Kidney (tissue), 22 donors: ENCODE measurements at places on chromosomes 6 and 20. TPM values are rescaled to one million over a fixed set of nuclear protein-coding genes. Genes with fewer than 3 reads are reported as not detected.

GRCh38 chr6:110325197-110325596 is 33.0 kb downstream of the METTL24 start:
- no peak for DNase-seq
- no peak overlapping the region for H3K27ac ChIP-seq
- H3K4me3 ChIP-seq: no peak overlapping the region
- H3K27me3 ChIP-seq: no peaks in the 10 kb centered on the region
- peaks cover 30% of the 10 kb centered on the region for H3K4me1 ChIP-seq
- no peaks in the 10 kb centered on the region for H3K36me3 ChIP-seq

DNA sequence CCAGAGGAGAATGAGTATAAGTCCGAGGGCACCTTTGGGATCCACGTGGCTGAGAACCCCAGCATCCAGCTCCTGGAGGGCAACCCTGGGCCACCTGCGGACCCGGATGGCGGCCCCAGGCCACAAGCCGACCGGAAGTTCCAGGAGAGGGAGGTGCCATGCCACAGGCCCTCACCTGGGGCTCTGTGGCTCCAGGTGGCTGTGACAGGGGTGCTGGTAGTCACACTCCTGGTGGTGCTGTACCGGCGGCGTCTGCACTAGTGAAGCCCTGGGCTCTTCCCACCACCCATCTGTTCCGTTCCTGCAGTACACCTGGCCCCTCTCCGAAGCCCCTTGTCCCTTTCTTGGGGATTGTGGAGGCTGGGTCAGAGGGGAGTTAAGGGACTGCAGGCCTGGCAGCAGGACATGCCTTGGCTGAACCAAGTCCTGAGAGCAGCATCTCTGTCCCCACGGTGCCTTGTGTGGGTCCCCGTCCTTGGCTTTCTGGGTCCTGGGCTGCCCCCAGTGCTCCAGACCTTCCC is 19.3 kb downstream of the MAVS start:
- no peaks in the 10 kb centered on the region for H3K27me3 ChIP-seq
- no peak overlapping the region for H3K27ac ChIP-seq
- peaks cover 50% of the 10 kb centered on the region for H3K36me3 ChIP-seq
- no peaks in the 10 kb centered on the region for H3K4me1 ChIP-seq

- no peak for DNase-seq
- H3K27me3 ChIP-seq: no peaks in the 10 kb centered on the region
- H3K36me3 ChIP-seq: no peaks in the 10 kb centered on the region
- no peak overlapping the region for H3K4me3 ChIP-seq
These were observed 3.1 kb downstream of the LY6G6D start for GRCh38 chr6:31718265-31718664.

DNA sequence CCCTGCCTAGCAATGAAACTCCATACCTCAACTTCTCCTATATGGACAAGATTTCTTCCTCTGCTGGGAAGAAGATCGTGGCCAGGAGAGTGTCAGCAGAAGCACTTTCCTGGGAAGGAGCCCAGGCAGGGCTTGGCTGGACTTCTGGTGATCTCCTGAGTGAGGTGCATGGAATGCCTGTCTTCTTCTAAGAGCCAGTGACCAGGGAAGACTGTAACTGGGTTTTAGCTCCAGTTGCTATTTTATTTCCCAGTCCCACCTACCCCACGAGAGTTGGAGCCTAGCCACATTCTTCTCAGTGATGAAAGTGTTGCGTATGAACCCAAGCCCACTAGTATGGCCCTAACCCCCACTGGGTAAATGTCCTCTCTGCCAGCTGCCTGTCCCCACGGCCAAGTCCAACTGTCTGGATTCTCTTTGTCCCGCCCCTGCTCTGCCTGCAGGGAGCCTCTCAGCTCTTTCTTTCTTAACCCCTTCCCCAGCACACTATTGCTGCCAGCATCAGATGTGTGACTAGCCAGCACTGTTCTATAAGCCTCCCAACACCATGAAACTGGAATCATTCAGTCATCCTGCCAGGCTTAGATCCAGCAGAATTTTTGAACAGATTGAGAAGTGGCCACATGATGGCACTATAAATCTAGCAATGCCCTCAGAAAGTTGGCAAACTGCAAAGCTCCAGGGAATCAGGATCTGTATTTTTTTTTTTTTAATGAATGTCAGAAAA is 69.8 kb upstream of the FAM184A start:
- H3K4me3 ChIP-seq: no peak overlapping the region
- no peaks in the 10 kb centered on the region for H3K4me1 ChIP-seq
- H3K27ac ChIP-seq: no peak overlapping the region
- no peaks in the 10 kb centered on the region for H3K36me3 ChIP-seq
- DNase-seq: peak; percentile 81
- no peaks in the 10 kb centered on the region for H3K27me3 ChIP-seq

- no peak overlapping the region for H3K4me3 ChIP-seq
- no peaks in the 10 kb centered on the region for H3K4me1 ChIP-seq
- DNase-seq: no peak
- H3K36me3 ChIP-seq: no peaks in the 10 kb centered on the region
- H3K27ac ChIP-seq: no peak overlapping the region
- H3K27me3 ChIP-seq: no peaks in the 10 kb centered on the region
These were observed 439.4 kb downstream of the PHF3 start for GRCh38 chr6:64074981-64075380.

DNA sequence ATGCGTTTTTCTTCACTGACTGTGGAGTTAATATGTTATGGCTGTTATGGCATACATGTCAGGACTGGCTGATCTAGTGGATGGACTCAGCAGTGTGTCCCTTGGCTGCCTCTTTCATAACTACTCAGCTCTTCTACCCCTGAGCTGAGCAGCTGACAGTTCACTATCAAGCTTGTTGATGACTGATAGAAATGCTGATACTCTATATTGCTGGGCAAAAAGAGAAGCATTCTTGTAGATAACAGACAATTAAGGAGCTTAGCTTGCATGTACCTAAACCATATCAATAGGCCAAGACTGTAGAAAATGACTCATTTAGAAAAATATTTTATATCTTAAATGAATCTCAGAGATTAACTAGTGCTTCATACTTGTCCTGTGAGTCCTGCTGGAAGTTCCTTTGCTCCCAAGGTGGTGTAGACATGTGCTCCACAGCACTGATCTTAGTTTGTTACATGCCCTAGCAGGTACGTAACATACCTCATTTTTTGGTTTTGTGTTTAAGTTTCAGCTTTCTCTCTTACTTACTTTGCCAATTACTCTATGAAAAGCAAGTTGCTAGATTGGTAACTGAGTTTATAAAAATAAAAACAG is 236.9 kb downstream of the GMDS start:
- no peak overlapping the region for H3K27ac ChIP-seq
- no peaks in the 10 kb centered on the region for H3K36me3 ChIP-seq
- no peaks in the 10 kb centered on the region for H3K4me1 ChIP-seq
- H3K27me3 ChIP-seq: no peaks in the 10 kb centered on the region
- no peak for DNase-seq

- no peak for DNase-seq
- H3K27ac ChIP-seq: no peak overlapping the region
- no peak overlapping the region for H3K4me3 ChIP-seq
- no peaks in the 10 kb centered on the region for H3K4me1 ChIP-seq
- H3K27me3 ChIP-seq: no peaks in the 10 kb centered on the region
These were observed 46.3 kb downstream of the CYP39A1 start for GRCh38 chr6:46606338-46606737.

- no peaks in the 10 kb centered on the region for H3K4me1 ChIP-seq
- no peak for DNase-seq
- H3K36me3 ChIP-seq: no peaks in the 10 kb centered on the region
- H3K27me3 ChIP-seq: no peaks in the 10 kb centered on the region
- H3K4me3 ChIP-seq: no peak overlapping the region
These were observed 146.5 kb upstream of the TOP1 start for GRCh38 chr20:40882152-40882551.

GRCh38 chr20:63885264-63886053 is 9.5 kb upstream of the DNAJC5 start:
- no peak overlapping the region for H3K27ac ChIP-seq
- H3K4me1 ChIP-seq: no peaks in the 10 kb centered on the region
- peaks cover 29% of the 10 kb centered on the region for H3K36me3 ChIP-seq
- no peak for DNase-seq

DNA sequence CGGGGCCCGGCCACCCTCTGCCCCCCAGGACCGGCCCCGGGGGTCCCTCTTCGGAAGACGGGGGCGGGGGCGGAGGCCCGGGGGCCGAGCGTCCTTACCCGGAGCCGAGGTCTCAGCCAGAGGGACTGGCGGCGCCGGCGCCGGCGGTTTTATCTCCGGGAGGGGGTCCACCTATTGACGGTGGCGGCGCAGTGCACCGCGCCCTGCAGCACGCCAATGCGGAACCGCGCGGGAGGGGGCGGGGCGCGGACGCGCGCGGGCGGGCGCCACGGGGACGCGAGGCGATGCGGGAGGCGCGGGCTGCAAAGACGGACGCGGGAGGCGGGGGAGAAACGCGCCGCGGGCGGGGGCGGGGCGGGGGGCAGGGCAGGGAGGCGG is at the start of gene EEF1A2:
EEF1A2 (minus strand) TSS at position 124 of the 378 bp plus-strand sequence. CDS start 1,320 bp downstream, outside the sequence.
- H3K27me3 ChIP-seq: peaks cover 2% of the 10 kb centered on the region
- no peaks in the 10 kb centered on the region for H3K4me1 ChIP-seq
- H3K4me3 ChIP-seq: no peak within 1 kb of the TSS
- no peaks in the 10 kb centered on the region for H3K36me3 ChIP-seq
- DNase-seq: no peak

DNA sequence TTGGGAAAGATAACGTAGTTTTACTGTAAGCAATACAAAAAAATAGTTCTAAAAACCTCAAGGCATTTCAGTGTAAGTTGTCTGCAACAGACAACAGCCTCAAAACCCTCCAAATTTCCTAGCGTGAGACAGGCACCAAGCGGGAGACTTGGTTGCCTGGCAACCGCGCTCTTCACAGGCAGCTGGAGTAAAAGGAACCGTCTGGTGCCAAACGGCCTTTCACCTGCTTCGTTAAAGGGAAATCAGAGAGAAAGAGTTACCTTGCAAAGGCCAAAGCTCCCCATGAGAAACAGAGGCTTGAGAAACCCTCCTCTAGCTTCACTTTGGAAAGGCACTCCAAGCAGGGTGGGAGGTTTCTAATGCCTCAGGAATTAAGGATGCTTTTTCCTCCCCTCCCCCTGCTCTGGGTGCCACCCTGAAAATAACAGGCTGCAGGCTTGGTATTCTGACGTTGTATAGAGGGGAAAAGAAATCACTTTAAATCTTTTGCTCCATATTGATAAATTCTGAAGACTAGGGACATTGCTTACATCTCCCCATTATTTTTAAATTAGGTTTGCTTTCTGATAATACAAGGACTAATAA is 129.7 kb upstream of the UFL1 start:
- H3K4me3 ChIP-seq: no peak overlapping the region
- H3K36me3 ChIP-seq: no peaks in the 10 kb centered on the region
- no peaks in the 10 kb centered on the region for H3K4me1 ChIP-seq

DNA sequence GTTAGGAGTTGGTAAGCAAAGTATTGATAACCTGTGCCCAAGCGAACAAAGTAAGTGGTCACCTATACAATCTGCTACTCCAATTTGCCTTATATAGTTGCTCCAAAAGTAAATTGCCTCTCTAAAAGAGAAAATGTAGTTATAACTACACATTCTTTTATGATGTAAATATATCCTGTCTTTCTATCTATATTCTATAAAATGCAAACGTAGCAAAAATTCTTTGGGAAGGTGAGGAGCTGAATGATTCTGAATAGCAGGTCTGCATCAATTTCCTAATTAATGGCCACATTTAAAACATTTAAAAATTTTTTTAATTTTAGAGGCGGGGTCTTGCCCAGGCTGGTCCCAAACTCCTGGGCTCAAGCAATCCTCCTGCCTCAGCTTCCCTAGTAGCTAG is 64.2 kb upstream of the ASIP start:
- H3K4me1 ChIP-seq: no peaks in the 10 kb centered on the region
- H3K36me3 ChIP-seq: no peaks in the 10 kb centered on the region
- H3K27me3 ChIP-seq: no peaks in the 10 kb centered on the region
- H3K4me3 ChIP-seq: no peak overlapping the region
- H3K27ac ChIP-seq: no peak overlapping the region
- no peak for DNase-seq

- H3K27me3 ChIP-seq: no peaks in the 10 kb centered on the region
- no peaks in the 10 kb centered on the region for H3K4me1 ChIP-seq
- H3K27ac ChIP-seq: no peak overlapping the region
- no peak for DNase-seq
- no peaks in the 10 kb centered on the region for H3K36me3 ChIP-seq
These were observed 404.1 kb downstream of the LMBRD1 start for GRCh38 chr6:69392745-69393144.

GRCh38 chr20:44264287-44264686 is 17.2 kb downstream of the GDAP1L1 start:
- no peak overlapping the region for H3K4me3 ChIP-seq
- no peak for DNase-seq
- no peaks in the 10 kb centered on the region for H3K36me3 ChIP-seq
- H3K27me3 ChIP-seq: no peaks in the 10 kb centered on the region
- no peaks in the 10 kb centered on the region for H3K4me1 ChIP-seq
- no peak overlapping the region for H3K27ac ChIP-seq

- DNase-seq: no peak
- H3K27ac ChIP-seq: no peak overlapping the region
- H3K27me3 ChIP-seq: no peaks in the 10 kb centered on the region
- H3K4me1 ChIP-seq: no peaks in the 10 kb centered on the region
- no peaks in the 10 kb centered on the region for H3K36me3 ChIP-seq
These were observed 106.8 kb downstream of the COL19A1 start for GRCh38 chr6:69973138-69973537.

GRCh38 chr6:31701666-31702404 is 1.3 kb downstream of the ABHD16A start:
- peak overlapping the region; percentile 98 for H3K4me3 ChIP-seq
- peak; percentile 41 for DNase-seq
- H3K27me3 ChIP-seq: no peaks in the 10 kb centered on the region
- H3K27ac ChIP-seq: no peak overlapping the region
- no peaks in the 10 kb centered on the region for H3K4me1 ChIP-seq

- no peaks in the 10 kb centered on the region for H3K36me3 ChIP-seq
- H3K4me1 ChIP-seq: peaks cover 12% of the 10 kb centered on the region
- no peak overlapping the region for H3K27ac ChIP-seq
- H3K4me3 ChIP-seq: no peak overlapping the region
- H3K27me3 ChIP-seq: no peaks in the 10 kb centered on the region
- no peak for DNase-seq
These were observed 248.5 kb downstream of the ATXN1 start for GRCh38 chr6:16512544-16513290.

The LY6G6F gene
- not detected for total RNA-seq

DNA sequence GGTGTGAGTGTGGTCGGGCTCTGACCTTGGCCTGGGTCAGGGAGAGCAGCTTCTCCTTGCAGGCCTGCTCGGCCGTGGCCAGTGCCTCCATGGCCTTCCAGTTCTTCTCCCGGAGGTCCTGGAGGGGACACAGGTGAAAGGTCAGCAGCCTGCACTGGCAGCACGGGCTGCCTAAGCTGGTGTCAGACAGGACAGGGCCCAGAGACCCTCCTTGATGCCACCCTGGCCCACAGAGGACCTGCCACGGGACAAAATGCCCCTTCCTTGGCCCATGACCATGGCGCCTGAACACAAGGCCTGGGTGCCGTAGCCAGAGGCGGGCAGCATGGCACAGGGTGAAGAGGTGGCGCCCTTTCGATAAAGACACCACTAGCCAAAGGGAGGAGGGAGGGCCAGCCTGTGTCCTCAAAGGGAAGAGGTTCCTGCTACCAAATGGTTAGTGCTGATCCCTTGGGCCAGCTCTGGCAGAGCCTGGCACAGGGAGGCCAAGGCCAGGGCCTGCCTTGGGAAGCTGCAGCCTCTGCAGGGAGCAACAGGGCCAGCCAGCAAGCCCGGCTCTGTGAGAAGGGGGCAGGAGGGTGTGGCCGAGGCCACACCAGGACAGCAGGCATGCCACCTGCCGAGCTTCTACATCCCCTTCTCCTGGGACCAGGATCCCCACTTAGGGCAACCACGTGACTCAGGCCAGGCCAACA is 54.8 kb downstream of the DSTN start:
- no peaks in the 10 kb centered on the region for H3K27me3 ChIP-seq
- no peak for DNase-seq
- H3K4me1 ChIP-seq: no peaks in the 10 kb centered on the region
- H3K4me3 ChIP-seq: no peak overlapping the region
